ENCODE measurements at places on chromosomes 16 and 17.

GRCh38 chr16:88700636-88701482 is 5.3 kb downstream of the RNF166 start:
- peak; percentile 77 for DNase-seq

DNA sequence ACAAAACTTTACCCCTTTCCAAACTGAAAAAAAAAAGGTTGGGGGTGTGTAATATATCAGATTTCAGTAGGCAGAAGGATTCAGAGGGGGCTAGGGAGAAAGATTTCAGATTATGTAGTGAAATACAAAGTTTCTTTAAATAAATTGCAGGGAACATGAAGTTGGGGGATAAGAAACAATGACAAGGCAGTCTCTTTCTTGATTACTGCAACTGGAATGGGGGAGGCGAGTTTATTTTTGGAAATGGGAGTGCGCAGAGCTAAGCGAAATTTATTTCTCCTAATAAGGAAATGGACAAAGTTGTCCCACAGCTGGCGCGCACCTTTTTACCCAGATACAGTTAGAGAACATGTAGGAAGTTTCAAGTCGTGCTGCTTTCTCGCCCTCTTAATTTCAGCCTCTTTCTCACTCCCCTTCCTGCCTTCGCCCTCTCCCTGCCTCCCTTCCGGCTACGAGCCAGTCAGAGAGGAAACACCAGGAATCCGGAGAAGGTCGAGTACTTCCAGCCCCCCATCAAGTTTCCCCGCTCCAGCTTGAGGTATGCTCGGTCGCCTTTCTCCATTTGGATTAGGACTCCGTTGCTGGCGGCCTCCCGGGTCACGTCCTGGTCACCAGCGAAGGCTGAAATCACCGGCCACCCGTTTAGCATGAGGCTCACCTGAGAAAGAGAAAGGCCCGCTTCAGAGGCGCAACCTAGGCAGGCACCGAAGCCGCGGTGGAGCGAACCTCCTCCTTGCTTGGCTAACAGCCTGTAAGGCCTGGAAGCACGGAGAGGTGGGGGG is 2.5 kb downstream of the CBLN1 start:
- no peak for DNase-seq

- no peak for DNase-seq
These were observed 4.4 kb downstream of the COPRS start for GRCh38 chr17:31854672-31855071.

- no peak for DNase-seq
These were observed 4.5 kb downstream of the NHERF1 start for GRCh38 chr17:74752822-74753401.

DNA sequence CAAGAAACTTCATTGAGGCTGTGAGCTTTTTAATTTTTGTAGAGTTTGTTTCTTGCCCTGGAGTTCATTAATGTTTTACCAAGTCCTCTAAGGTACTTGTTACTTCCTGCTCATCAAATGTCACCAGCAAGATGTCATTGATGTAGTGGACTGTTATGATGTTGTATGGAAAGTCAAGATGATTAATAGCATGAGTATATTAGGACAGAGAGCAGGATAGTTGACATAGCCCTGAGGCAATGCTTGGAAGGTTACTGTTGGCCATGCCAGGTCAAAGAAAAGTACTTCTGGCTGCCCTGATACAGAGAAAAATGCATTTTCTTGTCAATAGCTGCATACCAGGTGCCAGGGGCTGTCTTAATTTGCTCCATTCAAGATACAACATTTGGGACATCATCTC is 6.7 kb downstream of the KRTAP1-5 start:
- DNase-seq = no peak

DNA sequence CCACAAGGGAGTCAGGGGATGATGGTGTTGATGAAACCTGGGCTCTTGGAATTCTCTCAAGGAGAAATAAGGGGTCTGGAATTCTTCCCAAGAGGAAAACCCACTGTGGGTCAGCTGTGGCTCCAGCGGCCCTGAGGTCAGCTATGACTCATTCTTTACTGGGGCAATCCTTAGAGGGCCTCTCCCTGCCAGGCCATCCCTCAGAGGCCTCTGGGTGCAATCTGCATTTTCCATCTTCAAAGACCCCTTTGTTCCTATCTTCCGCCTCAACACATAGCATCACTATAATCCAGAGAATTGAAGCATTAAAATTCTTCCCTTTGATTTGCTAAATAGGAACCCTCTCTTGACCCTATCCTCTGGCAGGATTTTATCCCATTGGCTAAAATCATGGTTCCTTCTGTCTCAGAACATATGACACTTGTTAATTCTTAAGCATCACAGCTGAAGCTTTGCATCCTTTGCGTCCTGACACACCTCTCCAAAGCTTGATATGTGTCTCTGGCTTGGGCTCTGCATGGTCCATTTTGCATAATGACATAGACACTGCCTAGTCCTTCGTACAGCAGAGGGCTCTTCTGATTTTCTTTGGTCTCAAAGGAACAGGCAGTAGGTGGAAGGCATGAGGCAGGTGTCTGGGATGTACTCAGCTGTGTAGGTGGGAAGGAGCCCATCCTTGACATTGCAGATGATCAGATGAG is 4.4 kb upstream of the KRT37 start:
- DNase-seq = peak; percentile 37

DNA sequence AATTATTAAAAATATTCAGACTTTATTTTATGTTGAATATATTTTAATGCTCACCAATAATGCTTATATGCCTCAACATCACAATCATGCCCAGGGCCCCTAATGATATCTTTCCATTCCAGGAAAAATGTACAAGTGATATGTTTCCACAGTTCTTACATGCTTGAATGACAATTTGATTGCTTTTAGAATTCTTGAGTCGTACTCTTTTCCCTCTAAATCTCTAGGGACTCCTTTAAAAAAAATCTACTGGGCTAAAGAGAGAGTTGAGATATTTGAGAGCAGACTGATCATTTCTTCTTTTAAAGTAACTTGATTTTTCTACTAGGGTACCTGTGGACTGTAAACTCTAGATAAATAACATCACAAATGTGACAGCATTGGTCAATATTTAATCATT is 18.2 kb upstream of the HLF start:
- DNase-seq = no peak

- DNase-seq = no peak
These were observed 24.8 kb downstream of the PITPNC1 start for GRCh38 chr17:67401598-67402504.

DNA sequence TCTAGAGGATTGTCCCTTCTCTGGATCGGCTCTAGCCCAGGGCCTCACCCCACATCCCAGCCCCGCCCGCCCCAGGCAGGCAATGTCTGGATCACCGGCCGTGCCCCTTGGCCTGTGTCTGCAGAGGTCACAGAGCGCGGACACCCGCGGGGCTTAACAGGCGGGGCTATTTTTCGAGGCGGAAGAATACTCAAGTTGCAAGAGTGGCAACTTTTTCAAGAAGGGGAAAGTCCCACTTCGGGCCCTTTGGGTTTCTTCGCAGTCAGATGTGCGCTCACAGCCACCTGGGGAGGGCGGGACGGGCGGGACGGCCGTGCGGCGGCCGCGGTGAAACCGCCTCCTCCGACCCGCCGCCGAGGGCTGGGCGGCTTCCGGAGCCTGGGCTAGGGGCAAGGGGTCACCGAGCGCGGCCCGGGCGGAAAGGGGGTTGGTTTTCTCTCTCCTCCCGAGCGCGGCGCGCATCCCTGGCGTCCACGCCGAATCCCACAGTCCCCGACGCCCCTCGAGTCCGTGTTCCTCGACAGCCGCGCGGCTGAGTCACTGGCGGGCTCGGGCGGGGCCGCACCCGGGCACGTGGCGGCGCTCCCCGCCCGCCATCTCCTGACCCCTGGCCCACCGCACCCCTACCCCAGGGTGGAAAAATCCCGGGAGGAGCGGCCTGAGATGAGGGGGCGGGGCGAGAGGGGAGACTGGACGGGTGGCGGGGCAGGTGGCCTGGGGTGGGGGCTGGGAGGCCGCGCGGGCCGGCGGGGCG is 1.2 kb upstream of the PFN1 start:
- DNase-seq = peak; percentile 67

- DNase-seq = no peak
These were observed 14.1 kb downstream of the FAM222B start for GRCh38 chr17:28828294-28829040.

DNA sequence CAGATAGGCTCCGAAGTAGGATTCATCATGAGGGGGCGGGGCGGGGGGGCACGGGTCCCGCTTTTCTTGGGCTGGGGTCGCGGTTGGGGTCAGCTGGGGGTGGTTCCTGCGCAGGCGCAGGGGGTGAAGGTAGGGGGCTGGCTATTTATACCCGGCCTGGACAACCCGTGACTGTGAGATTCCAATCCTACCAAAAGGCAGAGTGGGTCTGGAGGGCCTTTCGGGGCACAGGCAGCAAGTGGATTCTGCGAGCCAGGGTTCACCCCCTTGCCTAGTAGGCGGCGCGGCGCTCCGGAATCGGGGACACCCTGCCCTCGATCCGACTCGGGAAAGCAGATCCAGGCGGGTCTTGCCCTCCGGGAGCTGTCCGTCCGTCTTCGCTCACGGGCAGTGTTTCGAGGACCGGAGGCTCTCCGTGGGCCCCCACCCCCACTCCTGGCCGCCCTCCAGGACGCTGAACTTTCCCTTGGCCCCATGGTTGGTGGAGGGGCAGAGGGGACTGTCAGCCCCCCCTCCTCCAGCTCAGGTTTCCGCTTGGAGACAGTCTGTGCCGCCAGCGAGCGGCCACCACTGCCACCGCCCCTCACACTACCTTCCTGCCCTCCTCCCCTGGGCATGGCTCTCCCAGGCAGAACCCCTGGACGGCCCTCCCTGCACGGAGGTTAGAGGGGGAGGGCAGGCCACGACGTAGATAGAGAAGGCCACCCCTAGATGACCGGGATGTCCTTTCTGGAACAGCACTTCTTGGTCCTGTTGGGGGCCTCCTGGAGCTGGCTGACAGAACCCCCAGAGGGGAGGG is 634 bp downstream of the SLC2A4 start:
- DNase-seq = no peak

- no peak for DNase-seq
These were observed 17.7 kb downstream of the SLC7A5 start for GRCh38 chr16:87851601-87852000.

DNA sequence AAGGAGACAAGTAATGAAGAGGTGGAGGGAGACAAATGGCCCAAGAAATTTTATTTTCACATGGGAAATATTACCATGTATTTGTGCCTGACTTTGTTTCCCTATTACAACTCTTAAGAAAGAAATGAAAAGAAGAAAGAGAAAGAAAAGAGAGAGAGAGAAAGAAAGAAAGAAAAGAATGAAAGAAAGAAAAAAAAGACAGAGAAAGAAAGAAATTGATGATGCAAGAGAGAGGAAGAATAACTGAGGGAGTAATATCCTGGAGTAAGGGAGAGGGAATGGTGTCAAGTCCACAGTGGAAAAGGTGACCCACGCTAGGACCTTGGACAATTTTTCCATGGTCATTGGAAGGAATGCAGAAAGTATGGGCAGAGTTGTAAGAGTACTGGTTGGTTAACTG is 10.1 kb upstream of the ACSM3 start:
- no peak for DNase-seq
